Central memory CD4-positive, alpha-beta T cell (primary cell): ENCODE measurements at places on chromosomes 13 and 19.

DNA sequence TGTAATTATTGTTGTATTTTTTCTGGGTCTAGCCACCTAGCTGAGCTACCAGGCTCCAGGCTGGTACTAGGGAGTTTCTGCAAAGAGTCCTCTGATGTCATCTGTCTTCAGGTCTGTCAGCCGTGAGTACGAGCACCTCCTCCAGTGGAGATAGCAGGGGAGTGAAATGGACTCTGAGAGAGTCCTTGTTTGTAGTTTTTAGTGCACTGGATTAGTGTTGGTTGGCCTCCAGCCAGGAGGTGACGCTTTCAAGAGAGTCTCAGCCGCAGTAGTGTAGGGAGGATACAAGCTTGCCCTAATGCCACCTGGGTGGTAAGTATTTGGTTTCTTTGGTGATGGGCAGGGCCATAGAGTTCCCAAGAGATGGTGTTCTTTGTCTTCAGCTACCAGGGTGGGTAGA lies 384.8 kb downstream of the SLC7A1 start:
- no peak for DNase-seq

GRCh38 chr19:40907968-40908735 lies 26.1 kb upstream of the CYP2A7 start:
- peak; percentile 23 for DNase-seq

- no peak for DNase-seq
These were observed 302.9 kb downstream of the DCT start for GRCh38 chr13:94176561-94176960.

- no peak for DNase-seq
These were observed 1268.4 kb upstream of the SPRY2 start for GRCh38 chr13:81609335-81609734.

DNA sequence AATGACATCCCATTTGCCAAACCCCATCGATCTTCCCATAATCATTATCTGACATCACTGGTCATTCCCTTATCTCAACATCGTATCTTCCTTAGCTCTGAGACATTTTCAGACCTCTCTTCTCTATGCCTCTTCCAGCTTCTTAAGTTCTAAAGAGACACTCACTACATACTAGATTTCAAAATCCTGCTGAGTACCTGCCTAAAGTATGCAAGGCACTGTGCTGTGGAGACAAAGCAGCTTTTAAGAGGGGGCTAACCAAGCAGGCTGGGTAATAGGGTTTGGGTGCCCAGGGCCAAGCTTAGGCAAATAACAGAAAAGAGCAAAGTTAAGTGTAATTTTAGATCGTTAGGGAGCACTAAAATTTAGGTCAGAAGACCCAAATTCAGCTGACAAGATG lies 3.4 kb upstream of the POMP start:
- DNase-seq: no peak

DNA sequence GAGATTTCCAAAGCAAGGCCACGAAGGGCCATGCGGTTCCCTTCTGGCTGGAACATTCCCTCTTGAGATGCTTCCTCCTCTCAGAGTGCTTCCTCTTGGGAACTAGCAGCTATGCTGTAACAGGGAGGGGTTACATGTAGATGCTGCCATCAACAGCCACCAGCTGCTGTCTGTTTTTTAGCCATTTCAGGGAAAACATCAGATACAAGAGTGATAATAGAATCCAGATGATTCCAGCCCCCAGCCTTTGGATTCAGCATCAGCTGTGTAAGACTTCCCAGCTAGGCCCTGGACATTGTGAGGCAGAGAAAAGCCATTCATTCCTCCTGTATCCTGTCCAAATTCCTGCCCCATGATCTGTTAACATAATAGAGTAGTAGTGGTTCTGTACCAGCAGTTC lies 8.2 kb upstream of the ZNF177 start:
- DNase-seq: no peak

DNA sequence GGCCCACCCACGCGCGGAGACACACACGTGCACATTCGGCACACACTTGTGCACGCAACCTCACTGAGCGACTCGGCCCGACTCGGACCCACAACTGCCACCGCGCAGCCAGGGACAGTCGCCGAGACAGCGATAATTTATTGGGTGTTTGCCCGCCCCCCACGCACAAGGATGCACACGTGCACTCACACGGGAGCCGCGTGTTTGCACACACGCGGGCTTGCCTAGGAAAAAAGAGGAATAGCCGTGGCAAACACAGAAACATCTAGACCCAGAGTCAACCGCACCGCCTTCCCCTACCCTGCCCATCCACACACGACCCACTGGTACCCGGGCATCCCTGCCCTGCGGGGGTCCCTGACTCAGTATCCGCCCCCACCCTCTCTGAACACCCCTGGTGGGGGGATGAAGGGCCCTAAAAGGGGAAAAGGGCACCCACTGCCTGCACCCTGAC lies 1.1 kb upstream of the SSBP4 start:
- DNase-seq: no peak

DNA sequence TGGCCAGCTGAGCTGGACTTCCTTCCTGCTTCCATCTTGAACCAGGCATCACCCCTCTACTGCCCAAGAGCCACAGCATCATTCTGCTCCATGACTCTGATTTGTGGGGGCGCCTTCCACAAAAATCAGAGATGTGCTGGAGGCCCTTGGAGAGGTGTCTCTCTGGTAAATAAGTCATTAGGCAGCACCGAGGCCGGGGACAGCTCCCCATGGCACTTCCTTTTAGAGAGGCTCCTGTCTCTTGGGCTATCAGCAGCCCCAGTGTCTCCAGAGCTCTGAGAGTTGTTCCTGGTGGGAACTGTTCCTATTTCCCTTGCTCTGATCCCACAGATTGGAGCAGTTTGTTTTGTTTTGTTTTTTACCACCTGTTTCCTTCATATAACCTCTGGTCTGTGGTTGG lies 19.9 kb downstream of the NWD1 start:
- DNase-seq: no peak

GRCh38 chr13:40399756-40400155 lies 266.7 kb downstream of the FOXO1 start:
- no peak for DNase-seq

DNA sequence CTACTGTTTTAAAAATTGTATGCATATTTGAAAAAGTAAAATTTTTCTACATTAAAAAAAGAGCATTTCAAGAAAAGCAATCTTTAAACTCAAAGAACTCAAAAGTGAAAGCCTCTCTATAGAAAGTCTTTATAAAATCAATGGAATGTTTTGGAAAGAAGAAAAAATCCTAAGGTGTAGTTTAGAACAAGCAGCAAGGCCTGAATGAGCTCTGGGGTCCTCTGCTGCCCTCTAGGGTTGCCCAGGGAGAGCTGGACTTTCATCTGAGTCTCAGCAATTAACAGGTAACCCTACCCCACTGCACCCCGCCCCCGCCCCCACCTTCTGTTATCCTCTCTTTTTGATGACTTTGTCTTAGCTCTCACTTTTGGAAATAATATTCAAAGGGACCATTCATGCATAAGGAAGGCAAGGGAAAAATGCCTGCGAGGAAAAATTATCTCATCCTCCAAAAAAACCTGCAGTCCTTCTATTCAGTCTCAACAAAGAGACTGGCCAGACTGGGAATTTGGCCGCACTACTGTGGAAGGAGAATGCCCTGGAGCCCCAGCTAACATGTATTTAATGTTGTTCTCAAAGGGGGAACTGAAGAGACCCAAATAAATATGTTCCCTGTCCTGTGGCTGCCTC lies 24.1 kb downstream of the SLC25A30 start:
- no peak for DNase-seq

GRCh38 chr19:14450168-14450874 lies 17.2 kb downstream of the PKN1 start:
- DNase-seq: peak; percentile 49

DNA sequence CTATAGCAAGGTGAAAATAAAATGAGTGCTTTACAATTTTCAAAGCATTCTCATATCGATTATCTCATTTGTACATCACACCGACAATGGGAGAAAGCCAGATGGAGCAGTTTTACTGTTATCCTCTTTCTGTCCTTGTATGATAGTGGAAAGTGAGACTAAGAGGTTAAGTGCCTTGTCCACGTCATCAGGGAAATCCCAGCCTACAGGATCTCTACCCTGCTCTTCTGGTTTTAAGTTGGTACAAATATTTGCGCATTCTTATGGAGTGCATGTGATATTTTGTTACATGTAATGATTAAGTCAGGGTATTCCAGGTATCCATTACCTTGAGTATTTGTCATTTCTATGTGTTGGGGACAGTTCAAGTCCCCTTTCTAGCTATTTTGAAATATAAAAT lies 12.4 kb upstream of the ENOX1 start:
- DNase-seq: no peak

DNA sequence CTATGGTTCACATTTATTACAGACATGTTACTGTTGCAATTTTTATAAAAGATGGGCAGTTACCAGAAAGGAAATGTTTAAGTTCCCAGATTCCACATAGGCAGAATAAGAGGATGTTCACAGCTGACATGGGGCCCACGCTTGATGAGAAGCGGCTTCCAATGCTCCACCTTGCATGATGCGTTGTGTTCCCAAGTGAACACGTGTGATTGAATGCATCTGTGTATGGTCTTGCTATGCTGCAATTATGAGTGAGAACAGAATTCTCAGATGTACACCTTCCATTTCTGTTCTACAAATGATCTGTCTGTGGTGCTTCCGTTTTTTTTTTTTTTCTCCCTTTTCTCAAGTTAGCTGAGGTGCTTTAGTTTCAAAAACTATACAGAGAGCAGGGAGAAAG lies 15.5 kb downstream of the UPF3A start:
- DNase-seq: no peak

DNA sequence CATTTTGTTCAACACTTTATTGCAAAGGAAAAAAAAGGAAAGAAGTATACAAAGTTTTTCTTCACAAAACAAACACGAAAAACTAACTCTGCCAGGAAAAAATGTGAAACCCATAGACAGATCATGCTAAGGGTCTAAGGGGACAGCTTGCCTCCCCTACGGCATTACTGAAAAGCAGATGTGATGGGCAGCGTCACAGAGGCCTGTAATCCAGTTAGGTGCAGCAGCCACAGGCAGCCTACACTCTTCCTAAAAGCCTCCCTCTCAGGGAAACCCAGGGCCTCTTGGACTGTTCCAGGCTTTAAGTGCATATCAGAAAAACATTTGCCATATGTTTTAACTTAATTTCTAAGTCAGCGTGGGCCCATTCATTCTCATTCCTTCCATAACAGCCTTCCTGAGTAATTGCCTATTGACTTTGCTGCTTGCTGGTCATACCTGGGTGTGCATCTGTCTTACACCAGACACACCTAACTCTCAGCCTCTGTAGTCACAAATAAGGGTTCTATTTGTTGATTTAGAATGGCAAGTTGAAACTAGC lies 135.7 kb upstream of the SERP2 start:
- no peak for DNase-seq

- DNase-seq: no peak
These were observed 16.6 kb downstream of the PRKCSH start for GRCh38 chr19:11451871-11452619.

- no peak for DNase-seq
These were observed 75.5 kb upstream of the MEDAG start for GRCh38 chr13:30830638-30830965.

- DNase-seq: no peak
These were observed 25.4 kb downstream of the MIR17HG start for GRCh38 chr13:91372911-91373310.

GRCh38 chr13:110294146-110294545 lies 12.8 kb downstream of the COL4A1 start:
- no peak for DNase-seq
